ENCODE measurements at places on chromosomes 16 and 17. TPM values are rescaled to one million over a fixed set of nuclear protein-coding genes. Genes with fewer than 3 reads are reported as not detected.

SOST gene
- not detected for total RNA-seq

AXIN1 gene
- total RNA-seq, result 20.1 TPM

HSPB9 gene
- total RNA-seq, result not detected

PMFBP1 gene
- total RNA-seq, result 0.36 TPM

LYRM9 gene
- total RNA-seq, result 32.5 TPM

ZNF785 gene
- total RNA-seq, result 26.3 TPM

TP53TG3F gene
- not detected for total RNA-seq

CES3 gene
- total RNA-seq, result 0.71 TPM

CDH8 gene
- not detected for total RNA-seq

ABCC12 gene
- not detected for total RNA-seq

FBXO39 gene
- 0.98 TPM for total RNA-seq

HAP1 gene
- 0.09 TPM for total RNA-seq

OR3A2 gene
- 0.67 TPM for total RNA-seq

OXLD1 gene
- total RNA-seq, result 17.9 TPM

ALOXE3 gene
- total RNA-seq, result not detected

TMEM238L gene
- total RNA-seq, result not detected

DNAH17 gene
- total RNA-seq, result 0.40 TPM

ARHGDIG gene
- total RNA-seq, result 0.94 TPM

BEAN1 gene
- 1.8 TPM for total RNA-seq

ZG16B gene
- not detected for total RNA-seq

CBX2 gene
- 4.7 TPM for total RNA-seq

SPPL2C gene
- not detected for total RNA-seq

PRAC2 gene
- total RNA-seq, result not detected

SEPTIN12 gene
- total RNA-seq, result not detected

PPP4C gene
- total RNA-seq, result 41.2 TPM

SP6 gene
- 0.62 TPM for total RNA-seq

CACNG3 gene
- not detected for total RNA-seq

PRSS21 gene
- total RNA-seq, result 0.40 TPM

AURKB gene
- 48.5 TPM for total RNA-seq

KRT13 gene
- total RNA-seq, result 0.62 TPM

KLHL10 gene
- not detected for total RNA-seq

NOL3 gene
- total RNA-seq, result 37.9 TPM
